ENCODE measurements at places on chromosomes 6 and 20.
A peak's percentile ranks its signal among the peaks of the same experiment; 100 is the strongest.

DNA sequence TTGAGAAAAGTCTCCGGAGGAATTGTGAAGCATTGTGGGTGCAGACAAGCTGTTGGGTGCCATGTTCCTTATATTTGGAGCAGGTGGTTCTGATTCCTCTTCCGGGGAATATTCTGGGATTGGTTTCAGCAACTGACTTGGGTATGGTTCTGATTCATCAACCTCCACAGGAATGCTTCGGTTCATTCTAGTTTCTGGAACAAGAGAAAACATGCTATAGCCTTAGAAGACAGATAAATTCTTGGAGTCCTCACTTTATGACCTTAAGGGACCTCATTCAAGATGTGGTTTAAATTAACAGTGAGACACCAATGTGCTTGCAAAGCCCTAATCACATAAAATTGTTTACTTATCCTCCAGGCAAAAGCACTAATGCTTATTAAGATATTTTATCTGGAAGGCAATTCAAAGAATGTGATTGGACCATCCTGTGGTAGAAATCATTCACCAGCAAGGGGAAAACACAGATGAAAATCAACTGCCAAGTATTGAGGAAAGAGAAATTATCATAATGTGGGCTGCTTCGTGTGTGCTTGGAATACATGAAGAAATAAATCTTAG lies 13.7 kb downstream of the TRAF3IP2 start:
- DNase-seq: no peak

DNA sequence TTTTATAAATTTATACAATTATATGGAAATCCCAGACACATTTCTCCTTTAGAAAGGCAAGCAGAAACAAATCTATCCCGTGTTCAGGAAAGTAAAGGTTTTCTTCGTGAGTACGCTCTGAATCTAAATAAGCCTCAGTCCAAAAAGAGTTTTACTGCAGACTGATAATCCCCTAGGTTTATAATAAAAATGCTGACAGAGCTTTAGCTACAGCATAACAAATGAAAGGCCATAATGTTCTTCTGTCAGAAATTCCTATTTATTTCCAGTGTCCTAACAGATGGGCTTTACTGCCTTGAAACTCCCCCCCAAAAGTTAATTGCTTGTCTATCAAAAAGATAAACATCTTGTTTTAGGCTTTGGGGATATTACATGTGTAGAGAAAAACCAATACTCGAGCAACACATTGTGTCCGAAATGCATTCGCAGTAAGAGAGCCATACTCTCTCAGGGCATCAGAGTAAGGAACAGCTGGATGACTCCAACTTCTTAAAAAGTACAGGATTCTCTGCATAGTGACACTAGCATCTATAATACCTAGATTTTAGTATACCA lies 109.0 kb downstream of the PRKN start:
- DNase-seq: no peak

GRCh38 chr6:126923807-126924206 lies 194.7 kb upstream of the RSPO3 start:
- DNase-seq: no peak

GRCh38 chr6:141212296-141212695 lies 920.4 kb upstream of the GJE1 start:
- no peak for DNase-seq

GRCh38 chr6:98686008-98686601 lies 148.3 kb upstream of the POU3F2 start:
- DNase-seq: no peak

- no peak for DNase-seq
These were observed 732 bp downstream of the CYP24A1 start for GRCh38 chr20:54172856-54173652.

GRCh38 chr6:136921936-136922684 lies at the start of gene SLC35D3:
Gene SLC35D3 (plus strand): TSS chr6:136922301. CDS start chr6:136922429, 128 bp downstream.
- DNase-seq: no peak

GRCh38 chr6:30163090-30163917 lies at the start of gene TRIM15:
Gene TRIM15 (plus strand): TSS chr6:30163546. CDS start chr6:30163685, 139 bp downstream.
- peak; percentile 87 for DNase-seq

DNA sequence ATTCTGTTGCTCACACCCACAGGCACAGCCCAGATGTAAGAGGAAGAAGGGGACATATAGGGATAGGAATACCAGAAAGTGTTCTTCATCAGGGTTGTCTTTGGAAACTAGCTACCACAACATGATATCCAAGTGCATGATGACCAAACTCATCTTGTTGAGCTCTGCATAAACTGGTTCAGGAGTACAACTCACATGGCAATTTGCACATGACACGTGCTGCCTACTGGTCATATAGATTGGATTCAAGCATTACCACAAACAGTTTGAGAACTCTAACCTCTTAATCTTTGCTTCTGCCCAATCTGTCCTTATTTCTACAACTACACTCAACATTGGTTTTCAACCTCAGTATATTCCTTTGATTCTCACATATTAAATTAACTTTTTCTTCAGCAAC lies 184.7 kb upstream of the PCSK2 start:
- DNase-seq: no peak

- DNase-seq: peak; percentile 46
These were observed 29.8 kb downstream of the RHAG start for GRCh38 chr6:49606721-49607390.
